ENCODE measurements at places on chromosomes 5 and 9. TPM values are rescaled to one million over a fixed set of nuclear protein-coding genes. Genes with fewer than 3 reads are reported as not detected.
A peak's percentile ranks its signal among the peaks of the same experiment; 100 is the strongest.

- no peak for DNase-seq
Observed at GRCh38 chr9:21761309-21761901, 41.0 kb upstream of the MTAP start.

DNA sequence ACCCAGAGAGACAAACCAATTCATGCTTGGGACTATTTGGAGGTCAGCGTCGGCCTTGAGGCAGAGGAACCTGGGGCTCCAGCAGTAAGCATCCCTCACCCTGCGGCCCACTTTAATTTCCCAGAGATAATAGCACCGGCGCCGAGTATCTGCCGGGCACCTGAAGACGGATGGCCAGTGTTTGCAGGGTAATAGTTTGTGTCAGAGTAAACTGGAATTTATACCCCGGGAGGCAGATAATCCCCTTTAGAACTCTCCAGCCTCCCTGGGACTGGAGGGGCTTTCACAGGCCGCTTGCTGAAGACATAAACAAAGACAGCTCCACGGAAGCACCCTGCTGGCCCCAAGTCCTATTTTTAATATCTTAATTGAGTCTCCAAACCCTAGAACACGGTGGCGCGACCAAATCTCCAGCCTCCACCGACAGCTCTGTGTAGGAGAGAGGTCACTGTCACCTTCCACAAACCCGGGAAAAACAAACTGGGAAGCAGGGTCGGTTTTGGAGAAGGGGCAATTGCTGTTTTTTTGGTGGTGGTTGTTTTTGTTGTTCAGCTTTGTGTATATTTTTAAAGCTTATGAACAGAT is 17.4 kb upstream of the FCN1 start:
- no peak for DNase-seq

- DNase-seq: no peak
Observed at GRCh38 chr5:1463326-1464095, 18.3 kb upstream of the SLC6A3 start.

GRCh38 chr5:31285025-31285424 is 91.5 kb downstream of the CDH6 start:
- no peak for DNase-seq

The PTPDC1 gene
- 5.5 TPM for total RNA-seq

DNA sequence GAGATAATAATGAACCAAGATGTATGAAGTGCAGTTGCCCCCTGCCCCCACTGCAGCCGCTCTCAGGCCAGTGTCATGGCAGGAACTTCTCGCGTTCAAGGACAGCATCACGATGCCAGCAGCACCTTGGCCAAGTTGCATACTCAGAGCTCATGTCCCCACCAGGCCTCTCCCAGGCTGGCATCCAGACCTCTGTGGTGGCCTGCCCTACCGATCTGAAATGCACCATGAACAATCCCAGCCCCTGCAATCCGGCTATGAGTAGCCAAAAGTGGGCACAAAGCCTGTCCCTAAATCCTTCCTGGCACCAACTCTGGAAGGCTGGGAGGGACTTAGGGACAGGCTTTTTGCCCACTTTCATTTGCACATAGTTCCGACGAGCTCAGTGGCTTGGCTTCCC is 140.9 kb downstream of the PAX5 start:
- DNase-seq: no peak

The FXN gene
- 39.5 TPM for total RNA-seq

GRCh38 chr9:100126423-100126822 is 27.4 kb downstream of the INVS start:
- peak; percentile 25 for DNase-seq

- peak; percentile 26 for DNase-seq
Observed at GRCh38 chr9:98974554-98974953, 30.8 kb downstream of the COL15A1 start.

- peak; percentile 87 for DNase-seq
Observed at GRCh38 chr9:133731876-133732638, 6.1 kb downstream of the SARDH start.

- no peak for DNase-seq
Observed at GRCh38 chr5:3913279-3913678, 317.6 kb downstream of the IRX1 start.

DNA sequence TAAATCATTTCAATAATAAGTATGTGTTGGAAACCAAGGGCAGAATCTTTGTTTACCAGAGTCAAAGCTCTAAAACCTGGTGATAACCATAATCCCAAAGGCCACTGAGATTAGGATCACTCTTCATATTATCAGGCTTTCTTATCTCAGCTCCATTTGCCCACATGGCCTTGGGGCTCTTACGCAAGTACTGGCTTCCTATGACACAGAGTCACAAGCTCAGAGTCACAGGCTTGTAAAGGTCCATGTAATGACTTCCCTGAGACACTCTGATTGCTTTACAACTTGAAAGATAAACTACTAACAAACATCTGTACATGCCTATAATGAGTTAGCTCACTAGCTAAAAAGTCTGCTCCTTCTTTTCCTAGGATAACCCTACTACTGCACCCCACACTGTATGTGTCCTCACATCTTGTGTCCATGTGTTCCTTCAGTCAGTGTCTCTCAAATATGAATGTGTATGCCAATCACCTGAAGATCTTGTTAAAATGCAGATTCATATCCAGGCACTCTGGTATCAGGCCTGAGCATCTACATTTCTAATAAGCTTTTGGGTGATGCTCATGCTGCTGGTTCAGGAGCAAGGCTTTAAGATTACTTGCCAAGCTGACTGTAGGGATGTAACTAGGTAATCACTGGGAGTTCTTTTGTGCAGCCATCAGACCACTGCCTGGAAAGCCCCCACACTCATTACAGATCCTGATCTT is 28.4 kb downstream of the SEMA6A start:
- no peak for DNase-seq

- no peak for DNase-seq
Observed at GRCh38 chr5:40578501-40579451, 100.9 kb upstream of the PTGER4 start.

DNA sequence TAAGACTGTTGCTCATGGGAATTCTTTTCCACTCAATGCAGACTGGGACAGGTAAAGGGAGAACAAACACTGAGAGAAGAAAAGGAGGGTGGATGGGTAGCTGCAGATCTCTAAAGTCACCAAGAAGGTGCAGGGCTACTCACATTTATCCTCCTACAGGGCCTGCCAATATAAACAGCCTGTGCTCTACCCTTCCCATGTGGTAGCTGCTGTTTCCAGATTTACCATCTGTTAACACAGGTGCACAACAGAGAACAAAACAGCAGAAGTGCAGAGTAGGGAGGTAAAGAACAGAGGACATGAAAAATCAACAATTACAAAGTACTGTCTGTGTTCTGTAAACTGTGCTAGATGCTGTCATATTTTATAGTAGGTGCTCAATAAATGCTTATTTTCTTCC is 26.0 kb downstream of the JAKMIP2 start:
- DNase-seq: no peak

The TLE1 gene
- total RNA-seq: 0.20 TPM

DNA sequence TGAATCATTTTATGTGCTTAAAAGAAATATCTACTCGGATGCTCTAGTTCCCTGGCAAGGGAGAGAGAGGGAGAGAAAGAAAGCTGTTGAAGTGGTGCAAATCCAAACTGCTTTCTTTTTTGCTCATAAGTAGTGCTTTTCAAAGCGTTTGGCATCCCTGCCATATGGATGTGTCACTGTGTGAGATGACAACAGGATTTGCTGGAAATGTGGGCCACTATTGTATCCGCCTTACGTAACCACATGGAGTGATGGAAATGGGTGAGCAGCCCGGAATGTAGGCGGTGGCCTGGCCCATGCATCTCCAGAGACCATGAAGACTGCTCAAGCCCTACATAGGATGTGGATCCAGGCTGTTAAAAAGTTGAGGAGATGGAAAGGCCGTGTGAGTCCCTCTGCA is 30.8 kb downstream of the TJP2 start:
- DNase-seq: no peak

The NR4A3 gene
- total RNA-seq: 0.07 TPM

The MEIKIN gene
- total RNA-seq: not detected

GRCh38 chr5:135234242-135234641 is 164.8 kb downstream of the MACROH2A1 start:
- no peak for DNase-seq

DNA sequence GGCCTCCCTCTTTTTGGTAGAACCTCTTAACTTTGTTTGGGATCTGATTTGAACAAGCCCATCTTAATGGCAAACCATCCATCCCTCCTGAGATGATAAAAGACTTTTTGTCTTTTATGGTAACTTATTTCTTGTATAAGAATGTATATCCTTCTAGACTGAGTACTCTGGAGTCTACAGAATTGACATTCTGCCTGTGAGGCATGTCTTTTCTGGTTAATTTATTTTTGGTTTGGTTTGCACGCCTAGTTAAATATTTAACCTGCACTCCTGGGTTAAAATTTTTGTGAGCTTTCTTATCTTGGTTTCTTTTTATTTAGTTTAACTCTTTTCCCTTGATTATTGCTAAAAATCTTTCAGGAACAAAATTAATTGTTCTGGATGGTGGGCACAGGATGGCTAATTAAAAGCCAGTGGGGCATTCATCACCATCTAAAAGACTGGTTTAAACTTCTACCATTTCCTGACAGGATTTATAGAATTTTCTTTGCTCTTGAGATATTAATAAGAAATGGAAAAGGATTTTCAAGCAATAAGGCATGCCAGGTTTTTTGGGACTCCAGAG is 50.3 kb downstream of the PHAX start:
- no peak for DNase-seq

The IL33 gene
- total RNA-seq: 0.09 TPM

The CARD6 gene
- total RNA-seq: 5.9 TPM

- DNase-seq: no peak
Observed at GRCh38 chr9:81562231-81563019, 126.9 kb downstream of the TLE1 start.

GRCh38 chr9:20506099-20506900 is 116.0 kb downstream of the MLLT3 start:
- no peak for DNase-seq

GRCh38 chr5:171750311-171750788 is 35.3 kb upstream of the SMIM23 start:
- DNase-seq: no peak

The CYLC2 gene
- not detected for total RNA-seq

- no peak for DNase-seq
Observed at GRCh38 chr5:159002171-159002570, 97.5 kb downstream of the EBF1 start.

GRCh38 chr5:170614065-170614490 is 110.3 kb downstream of the KCNIP1 start:
- DNase-seq: no peak

DNA sequence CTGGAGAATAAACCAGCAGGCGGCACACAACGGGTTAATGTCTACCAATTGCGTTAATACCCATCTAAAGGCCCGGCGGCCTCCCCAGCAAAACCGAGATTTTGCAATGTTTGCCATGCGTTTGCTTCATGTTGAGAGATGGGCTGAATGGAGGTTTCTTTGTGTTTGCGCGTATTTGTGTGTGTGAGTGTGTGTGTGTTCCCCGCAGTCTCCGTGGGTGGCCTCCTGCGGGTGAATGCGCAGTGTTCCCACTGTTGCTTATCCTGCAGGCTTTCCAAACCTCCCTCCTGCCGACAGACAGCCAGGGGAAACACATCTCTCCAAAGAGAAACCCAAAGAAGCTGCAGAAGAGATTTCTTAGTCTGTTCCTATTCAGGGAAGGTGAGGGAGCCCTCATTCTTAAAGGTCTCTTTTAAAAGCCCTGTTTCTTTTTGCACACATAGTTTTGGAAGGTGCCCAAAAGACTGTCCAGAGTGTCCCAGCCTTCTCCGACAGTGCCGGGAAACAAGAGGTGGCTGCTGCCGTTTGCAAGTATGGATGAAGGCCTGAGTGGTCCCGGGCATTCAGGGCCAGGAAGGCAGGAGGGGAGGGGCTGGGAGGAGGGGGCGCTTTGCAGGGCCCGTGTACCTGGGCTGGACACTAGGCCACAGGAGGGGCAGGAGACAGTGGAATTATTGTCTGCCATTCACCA is 103.8 kb upstream of the ERCC6L2 start:
- DNase-seq: no peak

GRCh38 chr5:146731909-146732659 is 146.5 kb downstream of the PPP2R2B start:
- no peak for DNase-seq

DNA sequence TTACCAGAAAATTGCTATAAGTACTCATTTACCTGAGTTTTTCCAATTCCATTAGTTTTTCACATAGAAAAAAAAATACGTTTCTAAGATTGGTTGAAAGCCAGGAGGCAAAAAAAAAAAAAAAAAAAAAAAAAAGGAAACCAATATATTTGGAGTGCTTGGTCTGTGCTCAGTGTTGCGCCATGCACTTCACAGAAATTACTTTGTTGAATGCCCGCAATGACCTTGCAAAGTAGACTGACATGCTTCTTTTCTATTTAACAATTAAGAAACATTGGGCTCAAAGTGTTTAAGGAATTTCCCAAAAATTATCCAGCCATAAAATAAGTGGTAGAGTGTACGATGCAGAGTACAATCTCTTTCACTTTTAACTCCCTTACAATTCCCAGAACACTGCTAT is 65.2 kb upstream of the PAPPA start:
- DNase-seq: no peak

The ARL10 gene
- 1.2 TPM for total RNA-seq

GRCh38 chr5:68891718-68892117 is 202.1 kb upstream of the SLC30A5 start:
- no peak for DNase-seq

DNA sequence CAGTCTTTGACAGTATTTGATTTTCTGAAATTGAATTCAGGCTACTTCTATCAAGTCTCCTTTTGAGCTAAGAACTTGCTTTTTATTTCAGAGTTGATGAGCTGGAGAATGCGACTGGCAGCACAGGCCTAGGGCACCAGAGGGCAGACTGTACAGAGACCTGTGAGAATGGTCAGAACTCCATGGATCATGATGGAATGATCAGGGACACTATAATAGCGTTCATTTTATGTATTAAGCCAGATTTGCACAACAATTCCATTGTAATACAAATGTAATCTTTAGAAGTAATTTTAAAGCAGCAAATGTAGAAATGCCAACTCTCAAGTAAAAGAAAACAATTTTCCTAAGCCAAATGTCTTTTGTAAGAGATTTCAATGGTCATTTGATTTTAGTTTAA is 902.4 kb downstream of the NR2F1-AS1 start:
- DNase-seq: no peak

The PIP5KL1 gene
- total RNA-seq: 3.7 TPM

- no peak for DNase-seq
Observed at GRCh38 chr5:106964132-106964531, 706.6 kb downstream of the EFNA5 start.

The CCNJL gene
- total RNA-seq: 0.13 TPM

The ORM1 gene
- total RNA-seq: 3.4 TPM

GRCh38 chr5:16612007-16612406 is 4.8 kb downstream of the RETREG1 start:
- no peak for DNase-seq

DNA sequence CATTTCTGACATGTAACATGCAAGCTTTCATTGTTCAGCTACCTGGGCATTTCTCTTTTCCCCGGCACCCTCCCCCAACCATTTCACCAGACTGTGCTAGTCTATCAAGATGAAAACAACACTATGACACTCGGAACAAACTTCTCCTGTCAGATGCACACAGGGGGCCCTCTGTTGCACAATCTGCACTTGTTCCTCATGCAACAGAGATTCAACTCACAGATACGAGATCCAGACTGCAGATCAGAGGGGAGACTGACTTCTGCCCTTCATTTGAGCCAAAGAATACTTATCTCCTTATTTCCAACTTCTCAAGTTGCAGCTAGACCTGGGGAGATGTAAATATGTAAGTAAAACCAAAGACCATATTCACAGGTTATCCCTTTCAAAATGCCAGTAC is 15.7 kb upstream of the FST start:
- DNase-seq: no peak

All from K562 (cell line).